Hindlimb muscle (tissue), 1 donor: ENCODE measurements at places on chromosomes 5 and 9. TPM values are rescaled to one million over a fixed set of nuclear protein-coding genes. Genes with fewer than 3 reads are reported as not detected.

The CDKN2A gene
- polyA plus RNA-seq: not detected

The C5orf46 gene
- not detected for polyA plus RNA-seq

The PTGDS gene
- 24.2 TPM for polyA plus RNA-seq

The PHF24 gene
- polyA plus RNA-seq: 0.23 TPM

The PCDHAC1 gene
- polyA plus RNA-seq: 0.22 TPM

The GARIN3 gene
- not detected for polyA plus RNA-seq

The SAPCD2 gene
- polyA plus RNA-seq: 3.9 TPM

The PCDHGC4 gene
- 1.7 TPM for polyA plus RNA-seq

The SPINK6 gene
- polyA plus RNA-seq: not detected

The LRRC70 gene
- polyA plus RNA-seq: 3.1 TPM

GRCh38 chr5:110086658-110087388 lies 397.1 kb downstream of the MAN2A1 start:
- no peak for DNase-seq

- DNase-seq: peak; percentile 85
These were observed 35.2 kb downstream of the SH3PXD2B start for GRCh38 chr5:172418862-172419814.

DNA sequence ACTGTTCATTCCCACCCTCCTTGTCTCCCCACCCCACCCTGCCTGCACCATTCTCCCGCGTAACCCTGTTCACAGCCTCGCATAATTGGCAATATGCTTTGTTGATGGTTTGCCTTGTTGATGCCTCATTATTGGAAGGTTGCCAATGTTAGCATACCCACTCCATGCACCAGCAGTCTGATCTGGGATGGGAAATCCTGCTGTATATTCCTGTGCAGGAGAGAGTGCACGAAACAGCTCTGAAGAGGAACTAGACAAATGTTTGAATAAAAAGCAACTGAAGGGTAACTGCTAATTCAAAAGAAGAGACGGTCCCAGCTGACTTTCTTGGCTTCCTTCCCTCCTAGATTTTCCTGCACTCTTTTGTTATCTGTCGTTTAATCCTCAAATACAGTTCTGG lies 271.7 kb upstream of the TLE4 start:
- DNase-seq: peak; percentile 3

GRCh38 chr9:21995006-21995665 lies 545 bp downstream of the CDKN2B-AS1 start:
- peak; percentile 65 for DNase-seq

DNA sequence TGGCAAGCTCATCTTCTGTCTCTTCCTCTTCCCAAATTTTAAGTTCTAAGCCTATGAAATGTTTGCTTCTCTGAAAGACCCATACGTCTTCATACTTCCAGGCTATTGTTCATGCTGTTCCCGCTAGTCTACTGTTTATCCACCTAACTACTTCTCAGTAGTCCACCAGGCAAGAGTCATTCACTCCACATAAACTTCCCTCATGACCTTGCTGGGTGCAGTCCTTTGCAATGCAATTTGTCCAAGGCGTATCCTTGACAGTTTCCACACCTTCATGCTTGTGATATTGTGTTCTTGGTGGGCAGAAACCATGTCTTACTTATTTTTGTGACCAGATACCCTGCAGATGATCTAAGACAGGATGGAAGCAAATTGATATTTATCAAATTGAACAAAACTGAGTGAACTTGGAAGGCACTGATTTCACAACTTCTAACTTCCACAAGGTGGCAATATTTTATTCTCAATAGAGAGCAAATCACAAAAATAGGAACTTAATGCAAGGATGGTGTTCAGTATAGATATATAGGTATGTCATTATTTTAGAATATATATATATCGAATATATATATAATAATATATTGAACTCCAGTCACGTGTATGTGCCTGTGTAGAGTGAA lies 30.3 kb downstream of the TYRP1 start:
- DNase-seq: no peak

DNA sequence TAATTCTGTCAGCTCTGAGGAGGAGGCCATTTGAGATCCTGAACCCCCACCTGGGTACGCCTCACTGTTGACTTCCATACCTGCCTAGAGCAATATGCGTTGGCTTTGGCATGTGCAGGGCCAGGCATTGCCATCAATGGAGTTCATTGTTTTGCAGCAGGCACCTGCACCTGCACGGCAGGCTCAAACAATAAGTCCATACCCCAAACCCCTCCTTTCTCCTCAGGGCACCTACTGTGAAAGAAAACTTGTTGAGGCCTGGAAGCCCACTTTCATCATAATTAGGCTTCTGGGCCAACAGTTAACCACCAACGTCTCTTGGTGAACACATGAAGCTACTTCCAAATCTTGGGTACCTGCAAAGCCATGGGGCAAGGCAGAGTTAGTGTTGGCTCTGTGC lies 238.7 kb downstream of the NFIB start:
- no peak for DNase-seq

DNA sequence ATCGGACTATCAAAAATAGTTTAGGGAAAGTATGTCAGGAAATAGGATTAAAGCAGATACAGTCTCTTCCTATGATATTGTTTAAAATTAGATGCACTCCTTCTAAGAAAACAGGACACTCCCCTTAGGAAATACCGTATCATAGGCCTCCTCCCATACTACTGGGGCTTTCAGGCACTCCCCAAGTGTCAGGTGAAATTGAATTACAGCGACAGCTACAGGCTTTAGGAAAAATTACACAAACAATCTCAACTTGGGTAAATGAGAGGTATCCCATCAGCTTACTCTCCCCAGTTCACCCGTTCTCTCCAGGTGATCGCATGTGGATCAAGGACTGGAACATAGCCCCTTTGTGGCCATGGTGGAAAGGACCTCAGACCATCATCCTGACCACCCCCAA lies 110.4 kb upstream of the EPB41L4A start:
- DNase-seq: no peak

- no peak for DNase-seq
These were observed 153.8 kb upstream of the CYLC2 start for GRCh38 chr9:102841376-102841775.

DNA sequence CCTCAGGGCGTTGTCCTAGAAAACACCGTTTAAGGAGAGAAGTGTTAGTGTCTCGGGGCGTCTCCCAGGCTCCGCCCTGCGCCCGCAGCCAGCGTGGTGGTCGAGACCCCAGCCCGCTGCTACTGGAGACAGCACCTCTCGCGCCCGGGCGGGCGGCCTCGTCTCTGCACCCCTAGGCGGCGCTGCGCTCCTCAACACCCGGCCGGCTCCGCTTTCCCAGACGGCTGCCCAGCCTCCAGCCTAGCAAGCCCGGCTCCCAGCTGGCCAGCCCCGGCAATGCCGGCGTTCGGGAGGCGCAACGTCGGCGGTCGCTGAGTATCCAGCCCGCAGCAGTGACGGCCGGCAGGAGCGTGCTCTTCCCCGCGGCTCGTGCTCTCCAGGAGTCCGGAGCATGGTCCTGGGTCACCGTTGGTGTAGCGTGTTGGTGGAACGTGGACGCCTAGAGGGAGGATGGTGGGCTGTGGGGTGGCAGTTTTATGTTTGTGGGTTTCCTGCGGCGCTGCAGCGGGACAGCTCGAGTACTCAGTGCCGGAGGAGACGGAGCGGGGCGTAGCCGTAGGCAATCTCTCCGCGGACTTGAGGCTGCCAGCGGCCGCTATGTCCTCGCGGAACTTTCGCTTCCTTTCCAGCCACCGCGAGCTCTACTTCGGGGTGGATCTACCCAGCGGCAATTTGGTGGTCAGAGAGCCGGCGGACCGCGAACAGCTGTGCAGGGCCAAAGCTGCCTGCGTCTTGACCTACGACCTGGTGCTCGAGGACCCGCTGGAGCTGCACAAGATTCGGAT lies 536 bp downstream of the PCDHAC1 start:
- peak; percentile 63 for DNase-seq

GRCh38 chr5:74243634-74244033 lies 396.9 kb downstream of the ENC1 start:
- DNase-seq: no peak

DNA sequence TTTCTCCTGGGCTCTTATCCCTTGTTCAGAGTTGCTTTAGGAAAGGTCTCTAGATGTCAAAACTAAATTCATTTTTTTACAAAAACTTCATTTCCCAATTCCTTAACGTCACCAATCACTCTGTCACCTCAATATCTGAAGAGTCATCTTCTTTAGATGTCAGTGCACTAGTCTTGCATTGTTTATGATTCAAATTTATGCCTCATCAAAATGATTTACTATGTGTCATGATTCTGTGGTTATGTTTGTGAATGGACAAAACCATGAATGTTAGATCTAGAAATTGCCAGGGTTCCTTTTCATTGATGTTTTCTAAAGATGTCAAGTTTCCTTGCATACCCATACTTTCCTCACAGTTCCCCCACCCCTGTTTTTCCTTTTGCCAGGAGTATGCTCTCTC lies 21.5 kb downstream of the CWC27 start:
- DNase-seq: no peak

- no peak for DNase-seq
These were observed 1075.9 kb downstream of the NR2F1-AS1 start for GRCh38 chr5:92505145-92505544.

- DNase-seq: peak; percentile 60
These were observed 73.4 kb downstream of the ANGPTL2 start for GRCh38 chr9:127049044-127049443.

DNA sequence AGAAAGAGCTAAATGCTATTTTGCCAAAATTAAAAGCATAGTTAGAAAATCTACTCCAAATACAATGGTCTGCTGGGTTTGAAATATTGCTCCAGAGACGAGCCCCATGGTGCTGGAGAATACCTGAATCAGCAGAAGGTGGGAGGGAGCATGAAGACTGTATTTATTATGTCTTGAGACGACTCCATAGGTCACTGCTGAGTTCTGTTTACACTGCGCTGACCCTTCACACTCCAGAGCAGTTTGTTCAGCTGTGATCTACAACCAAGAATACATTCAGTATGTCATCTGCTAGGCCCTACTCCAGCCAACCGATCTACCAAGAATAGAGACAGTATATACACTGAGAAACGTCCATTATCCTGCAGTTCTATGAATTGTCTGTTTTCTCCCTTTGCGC lies 150.5 kb downstream of the TLE1 start:
- no peak for DNase-seq

DNA sequence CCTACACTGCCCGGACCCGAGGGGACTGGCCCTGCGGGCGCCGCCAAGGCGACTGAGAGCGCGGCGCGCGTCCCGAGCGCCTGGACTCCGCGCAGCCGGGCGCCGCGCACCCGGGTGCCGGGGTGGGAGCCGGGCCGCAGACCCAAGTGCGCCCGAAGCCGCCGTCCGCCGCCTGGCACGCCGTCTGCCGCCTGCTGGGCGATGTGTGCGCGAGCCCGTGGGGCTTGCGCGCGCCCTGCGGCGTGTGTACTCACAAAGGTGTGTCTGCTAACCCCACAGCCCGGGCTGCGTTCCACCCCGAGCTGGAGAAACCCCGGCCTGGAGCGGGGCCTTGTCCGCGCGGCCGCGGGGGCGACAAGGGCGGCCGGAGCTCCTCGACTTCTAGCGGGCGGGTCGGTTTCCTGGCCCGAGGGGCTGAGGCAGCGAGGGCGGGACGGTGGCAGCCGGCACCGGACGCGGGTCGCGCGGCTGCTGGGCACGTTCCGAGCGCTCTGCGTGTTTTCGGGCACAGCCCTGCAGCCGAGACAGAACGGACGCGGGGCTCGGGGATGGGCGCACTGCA lies 1.1 kb upstream of the ZSWIM6 start:
- DNase-seq: peak; percentile 77

- no peak for DNase-seq
These were observed 494 bp downstream of the ASTN2 start for GRCh38 chr9:117414220-117414905.

DNA sequence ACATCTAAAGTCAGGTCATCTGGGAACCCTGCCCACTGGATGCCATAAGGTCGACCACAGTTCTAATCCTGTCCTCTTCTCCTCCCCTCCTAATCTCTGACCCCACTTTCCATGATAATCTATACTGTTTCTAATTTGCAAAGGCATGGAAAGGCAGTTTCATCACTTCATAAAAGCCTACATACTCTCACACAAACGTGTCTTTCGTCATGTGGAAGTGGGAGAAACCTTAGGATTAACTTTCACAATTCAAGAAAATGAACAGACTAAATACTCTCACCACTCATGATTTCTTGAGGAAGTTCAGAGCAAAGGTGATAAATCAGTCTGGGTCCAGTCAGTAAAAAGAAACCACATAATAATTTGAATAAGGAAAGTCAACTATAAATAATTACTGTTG lies 5.5 kb downstream of the FANCC start:
- no peak for DNase-seq

DNA sequence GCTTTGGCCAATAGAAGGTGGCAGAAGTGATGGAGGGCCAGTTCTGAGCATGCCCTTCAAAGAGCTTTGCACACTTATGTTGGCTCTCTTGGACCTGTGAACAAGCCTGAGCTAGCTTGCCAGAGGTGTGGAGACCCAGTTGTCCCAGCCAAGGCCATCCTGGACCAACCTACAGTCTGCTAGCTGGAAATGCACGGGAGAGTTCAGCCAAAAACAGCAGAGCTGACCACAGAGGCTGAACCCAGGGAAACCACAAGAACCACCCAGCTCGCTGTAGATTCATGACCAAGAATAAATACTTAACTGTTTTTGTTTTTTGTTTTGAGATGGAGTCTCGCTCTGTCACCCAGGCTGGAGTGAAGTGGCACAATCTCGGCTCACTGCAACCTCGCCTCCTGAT lies 65.4 kb upstream of the HAND1 start:
- no peak for DNase-seq

GRCh38 chr5:96321345-96321744 lies 111.7 kb downstream of the PCSK1 start:
- DNase-seq: no peak

GRCh38 chr9:33099754-33100153 lies 23.3 kb upstream of the SMU1 start:
- no peak for DNase-seq

DNA sequence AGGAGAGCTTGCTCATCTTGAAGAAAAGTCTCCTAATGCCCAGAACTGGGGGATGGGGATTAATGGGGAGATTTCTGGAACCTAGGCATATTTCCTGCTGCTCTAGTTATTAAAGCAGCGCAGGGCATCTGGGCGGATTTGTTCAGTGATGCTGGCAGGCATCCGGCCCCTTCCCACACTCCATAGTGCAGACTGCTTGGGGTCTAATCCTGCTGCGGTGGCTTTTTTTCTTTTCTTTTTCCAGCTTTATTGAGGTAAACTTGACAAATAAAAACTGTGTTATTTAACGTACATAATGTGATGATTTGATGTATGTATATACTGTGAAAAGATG lies 30.7 kb downstream of the PPARGC1B start:
- DNase-seq: no peak

- no peak for DNase-seq
These were observed 42.8 kb downstream of the SLC12A7 start for GRCh38 chr5:1068895-1069719.

GRCh38 chr9:95753762-95754465 lies 121.6 kb upstream of the ERCC6L2 start:
- peak; percentile 39 for DNase-seq
